Activated CD8-positive, alpha-beta memory T cell treated with anti-CD3 and anti-CD28 coated beads, Interleukin-2, amount 10 ng/mL, durations not matched to agents 7 days and 5 days (primary cell): ENCODE measurements at places on chromosomes 7 and 10.

GRCh38 chr7:78161781-78162180, 363.2 kb downstream of the PHTF2 start:
- no peak for DNase-seq

DNA sequence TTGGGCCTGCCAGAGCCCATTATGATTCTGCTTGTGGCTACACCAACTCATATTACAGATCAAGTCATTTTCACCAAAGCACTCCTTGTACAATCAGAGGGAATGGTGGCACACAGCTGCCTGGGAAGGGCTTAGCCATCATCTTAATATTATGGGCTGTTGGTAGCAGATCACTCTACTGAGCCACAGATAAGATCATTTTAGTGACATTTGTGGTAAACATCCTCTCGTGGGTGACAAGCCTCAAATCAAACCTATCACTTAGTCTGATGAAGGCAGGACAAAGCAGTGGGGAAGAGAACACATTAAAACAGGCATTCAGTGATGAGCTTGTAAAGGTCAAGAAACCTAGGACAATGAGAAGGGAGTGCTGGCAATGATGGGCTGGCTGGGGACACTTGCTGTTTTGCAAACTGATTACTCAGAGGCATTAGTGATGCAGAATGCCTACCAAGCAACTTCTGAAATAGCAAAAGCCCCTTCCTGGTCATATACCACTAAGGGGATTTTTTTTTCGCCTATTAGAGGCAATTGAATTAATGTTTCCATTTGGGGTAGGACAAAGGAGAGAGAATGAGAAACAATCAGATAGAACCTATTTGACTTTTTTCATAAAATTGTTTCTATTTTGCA, 137.5 kb upstream of the WDR11 start:
- no peak for DNase-seq

- peak; percentile 40 for DNase-seq
Measured at GRCh38 chr10:46548498-46549090, 7.9 kb downstream of the GPRIN2 start.

- no peak for DNase-seq
Measured at GRCh38 chr10:132850246-132850645, 64.3 kb upstream of the NKX6-2 start.

GRCh38 chr7:132362059-132362458, 214.2 kb downstream of the PLXNA4 start:
- no peak for DNase-seq

GRCh38 chr10:1754506-1755153, 17.3 kb upstream of the ADARB2 start:
- DNase-seq: no peak

GRCh38 chr10:131570716-131571307, 259.3 kb upstream of the TCERG1L start:
- peak; percentile 22 for DNase-seq

DNA sequence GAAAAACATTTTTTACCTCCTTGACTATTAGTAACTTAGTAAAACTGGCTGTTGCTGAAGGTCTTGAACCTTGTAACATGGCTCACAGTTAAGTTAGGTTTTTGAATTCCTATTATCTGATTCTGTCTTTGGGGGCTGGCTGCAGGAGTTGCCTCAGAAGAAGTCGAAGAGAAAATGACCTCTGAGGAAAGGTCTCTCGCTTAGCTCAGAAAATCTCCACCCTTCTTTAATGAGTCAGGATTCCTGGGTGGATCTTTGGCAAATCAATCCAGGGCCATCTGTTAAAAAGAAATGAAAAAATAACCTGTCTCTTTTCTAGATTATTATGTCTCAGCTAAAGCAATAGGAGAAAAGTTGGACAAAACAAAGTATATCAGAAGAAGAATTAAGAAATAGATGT, 267.8 kb upstream of the SEMA3C start:
- no peak for DNase-seq

DNA sequence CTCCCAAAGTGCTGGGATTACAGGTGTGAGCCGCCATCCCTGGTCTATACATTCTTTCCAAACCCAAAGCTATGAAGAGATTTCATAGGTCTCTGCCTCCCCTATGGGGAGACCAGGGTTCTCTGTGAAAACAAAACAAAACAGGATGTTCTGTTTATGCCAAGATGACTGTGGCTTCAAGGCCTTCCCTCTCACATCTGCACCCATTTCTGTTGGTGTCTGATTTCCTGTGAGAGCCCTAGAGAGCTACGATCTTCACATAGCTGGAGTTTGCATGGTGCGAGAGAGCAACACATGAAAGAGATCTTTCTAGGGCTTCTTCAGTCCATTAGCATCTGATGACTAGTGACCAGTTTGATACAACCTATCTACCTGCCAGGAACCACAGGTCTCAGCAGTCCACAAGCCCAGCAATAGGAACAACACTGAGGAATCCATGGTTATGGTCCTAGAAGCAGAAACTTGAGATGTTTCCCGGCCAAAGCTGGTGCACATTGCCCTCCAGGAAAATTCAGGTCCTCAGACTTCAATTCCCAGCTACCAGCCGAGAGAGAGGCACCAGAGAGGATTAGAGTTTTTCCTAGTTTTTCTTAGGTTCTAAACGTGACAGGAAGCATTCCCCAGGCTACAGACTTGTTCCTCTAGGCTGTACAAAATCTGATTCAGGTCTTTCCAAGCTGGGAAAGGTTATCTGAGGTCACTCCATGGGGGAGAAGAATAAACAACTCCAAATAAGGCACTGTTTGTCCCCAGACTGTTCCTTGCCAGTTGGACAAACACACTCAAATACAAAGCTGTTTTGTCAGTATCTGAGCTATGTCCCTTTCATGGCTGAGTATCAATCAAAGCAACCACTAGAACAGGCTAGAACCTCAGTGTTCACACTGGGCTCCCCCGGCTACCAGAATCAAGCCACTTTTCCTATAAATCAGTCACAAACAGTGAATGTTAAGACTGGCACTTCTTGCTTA, 259.7 kb downstream of the CALN1 start:
- no peak for DNase-seq
